ENCODE measurements at places on chromosomes 11 and 22.
A peak's percentile ranks its signal among the peaks of the same experiment; 100 is the strongest.

- no peak for DNase-seq
Observed at GRCh38 chr11:36265793-36266628, 23.2 kb downstream of the COMMD9 start.

DNA sequence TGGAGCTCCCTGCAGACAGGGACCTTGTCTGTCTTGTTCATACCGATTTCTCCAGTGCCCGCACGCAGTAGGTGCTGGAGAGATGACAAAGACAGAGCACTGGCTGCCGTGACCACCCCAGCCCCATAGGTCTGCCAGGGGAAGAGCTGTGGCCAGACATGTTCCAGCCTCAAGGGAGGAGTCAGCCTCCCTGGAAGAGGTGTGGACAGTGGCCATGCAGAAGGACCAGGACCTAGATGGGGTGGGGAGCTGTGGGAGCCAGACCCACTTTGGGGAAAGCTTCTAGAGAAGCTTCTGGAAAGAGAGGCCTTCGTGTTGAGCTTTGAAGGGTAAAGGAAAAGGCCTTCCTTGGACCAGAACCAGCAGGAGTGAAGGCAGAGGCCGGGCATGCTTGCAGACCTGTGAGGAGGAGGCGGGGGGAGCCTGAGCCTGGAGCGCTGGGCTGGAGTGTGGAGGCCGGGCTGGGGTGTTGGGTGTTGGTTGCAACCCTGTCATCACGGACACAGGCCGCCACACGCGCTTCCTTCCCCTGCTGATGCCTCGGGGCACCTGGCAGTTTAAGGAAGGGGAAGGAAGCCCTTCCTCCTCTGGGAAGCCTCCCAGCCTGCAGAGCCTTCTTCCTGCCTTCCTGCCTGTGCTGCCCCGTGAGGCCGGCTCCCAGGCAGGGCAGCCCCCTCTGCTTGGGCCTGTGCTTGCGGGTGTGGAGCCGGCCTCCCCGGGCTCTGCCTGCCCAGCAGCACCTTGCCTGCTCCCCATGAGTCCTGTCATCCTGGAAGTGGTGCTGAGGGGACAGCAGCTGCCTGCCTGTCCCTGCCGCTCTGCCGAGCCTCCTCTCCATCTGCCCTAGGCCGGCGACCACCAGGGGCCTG lies 12.3 kb downstream of the RELT start:
- DNase-seq: no peak

- no peak for DNase-seq
Observed at GRCh38 chr11:6992026-6992425, 28.1 kb downstream of the ZNF214 start.

DNA sequence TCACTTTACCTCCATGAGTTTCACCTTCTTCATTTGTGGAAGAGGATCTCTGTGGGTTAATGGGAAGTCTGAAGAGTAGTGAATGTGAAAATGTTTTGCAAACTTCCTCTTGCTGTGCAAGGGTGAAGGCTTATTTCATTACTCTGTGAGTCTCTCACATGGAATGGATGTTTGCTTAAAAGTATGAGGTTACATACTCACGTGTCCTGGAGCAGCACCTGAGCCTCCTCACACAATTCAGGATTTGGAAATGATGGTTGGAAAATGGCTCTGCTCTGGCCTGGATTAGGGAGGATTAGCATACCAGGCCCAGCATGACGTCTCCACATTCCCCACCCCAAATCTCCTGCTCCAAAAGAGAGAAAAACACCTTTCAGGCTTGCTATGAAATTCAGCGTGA lies 4.8 kb downstream of the GRAMD1B start:
- peak; percentile 44 for DNase-seq

- DNase-seq: no peak
Observed at GRCh38 chr22:22452211-22452610, 56.3 kb downstream of the ZNF280B start.

DNA sequence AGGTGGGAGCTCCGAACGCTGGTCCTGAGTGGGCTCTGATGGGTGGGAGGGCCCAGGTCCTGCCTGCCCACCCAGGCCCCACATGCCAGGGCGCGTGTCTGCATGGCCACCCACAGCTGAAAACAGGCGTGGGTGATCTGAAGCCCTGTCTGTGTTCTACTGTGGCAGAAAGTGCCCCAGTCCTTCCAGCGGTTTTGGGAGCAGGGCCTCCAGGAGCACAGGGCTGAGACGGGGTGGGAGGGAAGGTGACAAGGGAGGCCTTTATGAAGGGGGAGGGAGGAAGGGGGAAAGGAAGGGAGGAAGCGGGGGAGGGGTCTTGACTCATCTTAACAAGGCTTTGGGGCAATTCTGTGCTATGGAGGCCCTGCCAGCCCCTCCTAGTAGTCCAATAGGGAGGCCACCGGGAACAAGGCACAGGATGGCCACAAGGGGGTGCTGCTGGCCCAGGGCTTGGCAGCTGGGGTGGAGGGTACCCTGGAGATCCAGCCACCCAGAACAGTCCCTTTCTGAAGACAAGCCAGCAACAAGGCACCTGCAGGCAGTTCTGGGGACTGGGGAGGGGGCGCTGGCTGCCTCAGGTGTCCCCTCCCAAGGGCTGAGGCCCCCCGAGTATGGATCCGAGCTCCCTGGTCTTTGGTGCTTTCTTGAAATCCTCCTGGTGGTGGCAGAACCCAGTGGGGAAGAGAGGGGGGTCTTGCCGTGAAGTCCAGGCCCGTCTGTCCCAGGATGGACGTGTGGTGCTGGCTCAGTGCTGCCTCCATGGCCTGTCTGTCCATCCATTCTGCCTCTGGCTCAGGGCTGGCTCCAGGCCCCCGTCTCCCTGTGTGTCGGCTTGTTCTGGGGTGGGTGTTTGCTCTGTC lies 6.3 kb upstream of the FADS3 start:
- peak; percentile 60 for DNase-seq

GRCh38 chr11:124597626-124598025 lies 13.6 kb upstream of the PANX3 start:
- no peak for DNase-seq

- no peak for DNase-seq
Observed at GRCh38 chr11:34238533-34238932, 119.3 kb downstream of the ABTB2 start.

DNA sequence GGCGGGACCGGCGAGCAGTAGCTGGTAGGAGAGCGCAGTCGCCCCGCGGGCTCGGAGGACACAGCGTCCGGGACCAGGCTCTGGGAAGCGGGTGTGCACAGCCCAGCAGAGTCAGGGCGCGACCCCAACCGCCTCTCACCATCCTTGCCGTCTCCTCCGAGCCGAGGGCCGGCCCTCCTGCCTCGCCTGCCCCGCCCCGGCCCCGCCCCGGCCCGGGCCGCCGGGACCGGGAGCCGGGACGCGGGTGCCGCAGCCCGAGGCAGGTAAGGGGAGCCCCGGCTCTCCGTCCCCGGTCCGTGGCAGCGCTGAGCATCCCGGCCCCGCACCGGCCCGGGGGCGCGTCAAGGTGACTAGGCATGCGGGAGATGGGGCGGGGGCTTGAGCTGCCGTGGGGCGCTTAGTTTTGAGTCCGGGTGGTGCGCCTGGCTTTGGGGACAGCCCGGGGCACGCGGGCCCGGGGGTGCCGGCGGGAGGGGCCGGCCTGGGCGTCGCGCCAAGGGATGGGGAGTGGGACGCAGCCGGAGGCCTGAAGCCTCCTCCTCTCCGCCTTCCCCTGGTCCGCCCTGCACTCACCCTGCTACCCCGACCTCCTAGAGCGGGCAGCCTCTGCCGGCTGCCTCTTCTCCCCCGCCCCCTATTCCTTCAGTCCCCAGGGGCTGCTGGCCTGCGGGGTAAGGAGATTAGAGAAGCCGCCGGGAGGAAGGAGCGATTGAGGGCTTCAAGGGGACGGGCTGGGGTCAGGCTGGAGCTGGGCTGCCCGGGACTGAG lies at the start of gene ABCG4:
Gene ABCG4 (plus strand): TSS at position 35 of the 768 bp plus-strand sequence. CDS start 914 bp downstream, outside the sequence.
- no peak for DNase-seq

GRCh38 chr22:30305906-30306626 lies 16.8 kb upstream of the CASTOR1 start:
- DNase-seq: peak; percentile 36

DNA sequence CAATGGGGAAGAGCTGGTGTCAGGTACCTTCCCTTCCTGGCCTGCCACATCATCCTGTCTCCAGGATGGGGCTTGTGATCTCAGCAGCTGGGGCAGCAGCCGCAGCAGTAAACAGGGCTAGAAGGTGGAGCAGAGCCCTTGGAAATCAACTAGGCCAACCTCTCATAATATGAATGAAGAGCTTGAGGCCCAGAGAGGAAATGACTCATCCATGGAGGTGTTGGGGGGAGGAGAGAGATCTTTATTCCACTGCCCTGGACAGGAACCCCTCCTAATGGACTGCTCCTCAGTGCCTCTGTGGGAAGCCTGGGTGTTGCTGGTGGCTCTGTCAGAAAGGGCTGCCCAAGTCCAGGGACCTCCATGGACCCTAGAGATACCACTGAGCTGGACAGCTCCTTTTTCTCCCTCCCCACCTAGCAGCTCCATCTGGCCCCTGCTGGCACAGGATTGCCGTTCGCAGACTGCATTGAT lies 111.8 kb downstream of the OSBP2 start:
- DNase-seq: peak; percentile 11

DNA sequence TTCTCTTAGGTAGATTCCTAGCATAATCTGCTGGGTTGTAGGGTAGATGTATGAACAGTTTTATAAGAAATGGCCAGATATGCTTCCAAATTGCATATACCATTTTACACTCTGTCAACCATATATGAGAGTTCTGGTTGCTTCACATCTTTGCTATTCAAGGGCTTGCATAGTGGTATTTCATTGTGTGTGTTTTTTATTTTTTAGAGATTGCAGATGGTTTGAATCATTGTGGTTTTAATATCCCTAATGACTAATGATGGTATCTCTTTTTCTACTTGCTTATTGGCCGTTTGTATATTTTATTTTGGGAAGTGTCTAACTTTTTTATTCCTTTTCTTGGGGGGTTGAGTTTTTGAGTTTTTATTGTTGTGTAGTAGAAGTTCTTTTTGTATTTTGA lies 26.9 kb downstream of the RNF214 start:
- no peak for DNase-seq

- no peak for DNase-seq
Observed at GRCh38 chr22:27137871-27138337, 480.5 kb downstream of the MIAT start.

- no peak for DNase-seq
Observed at GRCh38 chr11:80698637-80699036, 1257.8 kb upstream of the TENM4 start.

DNA sequence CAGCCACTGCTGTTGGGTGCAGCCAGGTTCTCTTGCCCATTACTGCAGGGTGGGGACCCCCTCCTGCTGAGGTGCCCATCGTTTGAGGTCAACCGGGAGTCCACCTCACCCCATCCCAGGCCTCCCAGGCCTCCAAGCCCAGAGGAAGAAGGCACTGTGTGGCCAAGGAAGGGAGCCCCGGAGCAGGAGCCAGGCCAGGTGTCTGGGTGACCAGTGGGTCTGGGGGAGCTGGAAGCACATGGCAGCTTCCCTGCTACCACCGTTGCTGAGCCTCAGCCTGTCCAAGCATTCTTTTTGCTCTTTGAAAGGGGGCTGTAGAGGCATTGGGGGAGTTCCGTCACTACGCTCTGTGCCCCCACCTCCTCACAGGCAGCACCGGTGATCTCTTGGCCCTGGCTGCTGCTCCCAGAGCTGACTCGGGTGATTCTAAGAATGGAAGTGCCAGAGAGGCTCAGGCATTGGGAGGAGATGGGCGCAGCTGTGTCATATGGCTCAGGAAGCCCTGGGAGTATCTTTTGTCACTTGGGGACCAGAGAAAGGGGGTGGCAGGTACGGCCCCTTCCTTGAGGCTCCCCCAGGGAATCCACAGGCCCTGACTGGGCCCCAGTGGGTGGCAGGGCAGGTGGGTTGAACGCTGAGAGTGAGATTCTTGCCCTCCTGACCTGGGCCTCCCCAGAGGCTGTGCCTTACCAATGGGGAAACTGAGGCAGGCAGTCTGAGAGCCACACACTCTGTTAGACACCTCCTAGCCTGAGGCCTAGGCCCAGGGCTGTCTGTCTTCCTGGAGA lies 1.9 kb downstream of the SEPTIN5 start:
- DNase-seq: no peak

DNA sequence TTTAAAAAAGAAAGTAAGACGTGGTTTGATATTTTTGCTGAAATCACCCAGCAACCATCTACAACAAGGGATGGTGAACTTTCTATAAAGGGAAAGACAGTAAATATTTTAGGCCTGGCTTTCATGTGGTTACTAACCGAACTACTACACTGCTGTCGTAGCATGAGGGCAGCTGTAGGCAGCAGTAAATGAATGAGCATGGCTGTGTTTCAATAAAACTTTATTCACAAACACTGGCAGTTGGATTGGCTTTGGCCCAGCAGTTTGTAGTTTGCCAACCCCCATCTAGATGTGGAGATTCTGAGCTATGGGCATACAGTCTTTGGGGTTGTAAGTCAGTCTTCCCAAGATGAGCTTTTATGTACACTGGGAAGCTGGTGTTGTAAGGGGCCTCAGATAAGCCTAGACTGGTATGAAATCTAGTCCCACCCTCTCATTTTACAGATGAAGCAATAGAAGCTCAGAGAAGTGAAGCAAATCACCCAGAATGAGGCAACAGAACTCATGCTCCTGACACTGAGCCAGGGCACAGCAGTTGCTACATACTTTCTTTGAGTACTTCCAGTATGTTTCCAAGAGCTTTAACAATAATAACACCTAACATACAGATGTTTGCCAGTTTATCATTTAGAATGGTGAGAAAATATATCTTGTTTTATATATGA lies 204.4 kb downstream of the ADAMTS15 start:
- no peak for DNase-seq

GRCh38 chr11:121489823-121490222 lies 37.1 kb upstream of the SORL1-AS1 start:
- no peak for DNase-seq

- no peak for DNase-seq
Observed at GRCh38 chr22:30474683-30475424, 3.0 kb upstream of the SEC14L3 start.

GRCh38 chr11:126172596-126173038 lies 38.8 kb downstream of the RPUSD4 start:
- DNase-seq: no peak

DNA sequence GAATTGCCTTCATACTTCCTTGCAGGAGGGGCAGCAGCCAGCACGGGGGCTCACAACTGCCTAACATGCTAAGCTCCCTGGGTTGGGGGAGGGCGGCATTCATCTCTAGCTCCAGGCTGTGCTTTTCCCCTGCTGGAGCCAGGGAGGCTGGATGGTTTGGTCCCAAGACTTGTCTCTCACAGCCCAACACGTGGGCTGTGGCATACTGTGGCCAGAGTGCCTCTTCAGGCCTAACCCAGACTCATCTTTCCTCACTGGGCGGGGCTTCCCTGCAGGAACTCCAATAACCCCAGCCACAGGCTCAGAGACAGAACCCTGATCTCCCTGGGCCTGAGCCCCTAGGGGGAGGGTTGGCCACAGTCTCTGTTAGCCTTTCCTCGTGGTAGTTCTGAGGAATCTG lies 121.9 kb upstream of the PLET1 start:
- DNase-seq: no peak

DNA sequence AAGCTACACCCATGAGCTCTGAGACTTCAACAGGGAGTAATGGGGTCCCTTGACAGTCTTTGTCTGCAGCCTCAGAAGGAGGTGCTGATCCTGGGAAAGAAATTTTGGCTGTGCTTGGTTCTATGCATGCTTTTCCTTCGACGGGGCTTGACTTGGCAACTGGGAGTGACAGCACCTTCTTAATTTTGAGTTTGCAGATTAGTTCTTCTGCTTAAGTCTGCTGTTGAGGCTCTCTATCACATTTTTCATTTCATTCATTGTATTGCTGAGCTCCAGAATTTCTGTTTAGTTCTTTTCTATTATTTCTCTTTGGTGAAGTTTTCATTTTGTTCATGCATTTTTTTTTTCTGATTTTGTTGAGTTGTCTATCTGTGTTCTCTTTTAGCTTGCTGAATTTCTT lies 125.6 kb downstream of the SNX19 start:
- DNase-seq: no peak

- DNase-seq: peak; percentile 64
Observed at GRCh38 chr11:121446752-121447156, 5.4 kb upstream of the SORL1 start.
